ENCODE measurements at places on chromosomes 7 and 10.

DNA sequence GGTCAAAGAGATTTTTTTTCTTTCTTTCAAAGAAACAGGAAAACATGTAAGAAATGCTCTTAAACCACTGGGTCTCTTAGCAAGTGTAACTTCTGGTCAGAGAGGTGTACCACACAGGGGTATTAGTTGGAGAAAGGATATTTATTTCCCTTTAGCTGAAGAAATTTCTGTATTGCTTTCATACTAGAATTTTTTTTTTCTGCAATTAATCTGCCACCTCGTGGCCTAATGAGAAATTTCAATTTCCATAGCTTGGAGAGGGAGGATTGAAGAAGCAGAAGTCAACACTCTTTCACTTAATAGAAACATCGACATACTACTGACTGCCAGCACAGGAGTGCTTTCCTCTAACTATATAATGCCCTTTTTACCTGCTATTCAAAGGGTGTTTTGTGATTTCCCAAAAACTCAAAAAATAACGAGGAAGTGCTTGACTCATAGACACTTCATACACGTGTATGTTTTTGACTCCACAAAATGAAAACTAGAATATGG lies 177.6 kb upstream of the NAMPT start:
- peak; percentile 5 for DNase-seq

DNA sequence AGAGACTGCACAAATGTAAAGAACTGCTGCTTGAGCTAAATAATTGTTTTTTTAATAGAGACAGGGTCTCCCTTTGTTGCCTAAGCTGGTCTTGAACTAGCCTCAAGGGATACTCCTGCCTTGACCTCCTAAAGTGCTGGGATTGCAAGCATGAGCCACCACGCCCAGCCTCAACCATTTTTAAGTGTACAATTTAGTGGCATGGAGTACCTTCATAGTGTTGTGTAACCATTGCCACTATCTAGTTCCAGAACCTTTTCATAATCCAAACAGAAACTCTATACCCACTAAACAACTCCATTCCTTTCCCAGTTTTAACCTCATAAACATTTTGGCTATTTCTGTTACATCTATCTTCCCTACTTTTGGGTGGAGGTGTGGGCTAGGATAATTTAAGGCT lies 6.7 kb downstream of the EIF4H start:
- no peak for DNase-seq

GRCh38 chr7:129495987-129496386 lies 6.3 kb upstream of the SMKR1 start:
- DNase-seq = no peak

DNA sequence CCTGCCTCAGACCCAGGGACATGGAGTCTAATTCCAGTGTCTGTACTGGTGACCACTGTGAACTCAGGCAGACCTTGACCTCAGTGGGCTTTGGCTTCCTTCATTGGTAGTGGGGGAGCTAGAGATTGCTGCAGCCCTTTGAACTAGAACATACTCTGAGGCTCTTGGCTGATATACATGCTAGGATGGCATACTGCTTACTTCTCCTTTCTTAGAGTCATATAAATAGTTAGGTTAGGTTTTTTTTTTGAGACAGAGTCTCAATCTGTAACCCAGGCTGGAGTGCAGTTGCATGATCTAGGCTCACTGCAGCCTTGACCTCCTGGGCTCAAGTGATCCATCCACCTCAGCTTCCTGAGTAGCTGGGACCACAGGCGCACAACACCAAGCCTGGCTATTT lies 49.7 kb downstream of the TMEM178B start:
- no peak for DNase-seq

GRCh38 chr10:107059068-107059804 lies 105.3 kb downstream of the SORCS1 start:
- no peak for DNase-seq

DNA sequence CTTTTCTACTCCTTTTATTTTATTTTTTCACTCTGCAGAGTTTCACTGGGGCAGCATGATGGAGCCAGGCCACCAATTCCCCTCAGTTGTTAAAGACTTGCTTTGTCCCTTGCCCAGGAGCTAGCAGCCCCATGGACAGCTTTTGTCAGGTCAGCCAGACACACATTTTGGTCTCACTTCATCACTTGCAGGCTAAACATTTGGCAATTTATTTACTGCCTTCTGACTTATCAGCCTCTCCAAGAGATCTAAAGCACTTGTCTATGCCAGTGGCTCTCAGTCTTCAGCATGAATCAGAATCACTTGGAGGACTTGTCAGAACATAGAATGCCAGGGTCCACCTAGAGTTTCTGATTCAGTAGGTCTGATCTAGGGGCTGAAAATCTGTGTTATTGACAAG lies 66.4 kb upstream of the GDF10 start:
- DNase-seq = no peak
